ENCODE measurements at places on chromosomes 4 and X.

DNA sequence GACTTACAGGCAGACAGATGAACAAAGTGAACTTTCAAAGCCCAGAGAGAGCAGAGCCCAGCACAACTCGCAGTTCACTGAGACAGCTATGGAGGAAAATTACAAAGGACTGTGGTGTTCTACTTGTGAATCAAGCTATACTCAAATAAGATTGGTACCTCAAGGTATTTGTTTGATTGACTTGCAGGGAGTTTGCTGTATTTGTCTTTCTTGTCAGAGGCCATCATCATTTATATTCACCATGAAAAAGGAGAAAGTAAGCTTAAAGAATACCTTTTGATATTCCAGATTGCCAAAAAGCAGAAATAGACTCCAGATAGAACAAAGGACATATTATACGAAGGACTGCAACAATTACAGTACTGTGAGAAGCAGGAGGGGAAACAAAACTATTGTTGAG, 1047.9 kb downstream of the RPA4 start:
- DNase-seq = no peak

DNA sequence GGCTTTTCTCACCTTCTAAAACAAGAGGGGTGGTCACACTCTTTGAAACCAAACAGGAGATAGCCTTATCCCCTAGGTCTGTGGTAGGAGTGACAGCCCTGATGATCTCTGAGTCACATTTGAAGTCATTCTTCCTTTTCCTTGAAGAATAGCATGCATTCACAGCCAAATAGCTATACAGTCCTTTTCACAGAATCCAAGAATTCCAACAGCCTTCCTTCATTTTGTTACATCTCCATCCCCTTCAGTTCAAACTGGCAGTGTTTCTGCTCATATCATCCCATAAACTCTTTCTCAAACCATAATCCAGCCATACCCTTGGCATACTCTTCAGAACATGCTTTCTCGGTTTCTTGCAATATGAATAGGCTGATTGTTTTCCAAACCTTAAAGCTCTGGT, 33.3 kb upstream of the TMEM184C start:
- no peak for DNase-seq

GRCh38 chrX:20409991-20410390, 143.3 kb upstream of the RPS6KA3 start:
- no peak for DNase-seq

DNA sequence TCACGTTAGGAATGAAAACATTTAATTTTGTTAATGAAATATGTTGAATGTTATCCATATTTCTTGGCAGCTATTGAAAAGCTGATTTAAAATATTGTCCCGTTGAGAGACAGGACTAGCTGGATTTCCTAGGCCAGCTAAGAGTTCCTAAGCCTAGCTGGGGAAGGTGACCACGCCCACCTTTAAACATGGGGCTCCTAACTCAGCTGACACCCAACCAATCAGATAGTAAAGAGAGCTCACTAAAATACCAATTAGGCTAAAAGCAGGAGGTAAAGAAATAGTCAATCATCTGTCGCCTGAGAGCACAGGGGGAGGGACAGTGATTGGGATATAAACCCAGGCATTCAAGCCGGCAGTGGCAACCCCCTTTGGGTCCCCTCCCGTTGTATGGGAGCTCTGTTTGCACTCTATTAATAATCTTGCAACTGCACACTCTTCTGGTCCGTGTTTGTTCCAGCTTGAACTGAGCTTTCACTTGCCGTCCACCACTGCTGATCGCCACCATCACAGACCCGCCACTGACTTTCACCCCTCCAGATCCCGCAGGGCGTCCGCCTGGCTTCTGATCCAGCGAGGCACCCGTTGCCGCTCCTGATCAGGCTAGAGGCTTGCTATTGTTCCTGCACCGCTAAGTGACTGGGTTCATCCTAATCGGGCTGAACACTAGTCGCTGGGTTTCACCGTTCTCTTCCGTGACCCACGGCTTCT, 308.9 kb downstream of the GLUD2 start:
- no peak for DNase-seq

GRCh38 chr4:158202481-158202880, 7.8 kb upstream of the TMEM144 start:
- no peak for DNase-seq

- DNase-seq = no peak
Measured at GRCh38 chr4:159002950-159003349, 99.9 kb upstream of the RAPGEF2 start.

DNA sequence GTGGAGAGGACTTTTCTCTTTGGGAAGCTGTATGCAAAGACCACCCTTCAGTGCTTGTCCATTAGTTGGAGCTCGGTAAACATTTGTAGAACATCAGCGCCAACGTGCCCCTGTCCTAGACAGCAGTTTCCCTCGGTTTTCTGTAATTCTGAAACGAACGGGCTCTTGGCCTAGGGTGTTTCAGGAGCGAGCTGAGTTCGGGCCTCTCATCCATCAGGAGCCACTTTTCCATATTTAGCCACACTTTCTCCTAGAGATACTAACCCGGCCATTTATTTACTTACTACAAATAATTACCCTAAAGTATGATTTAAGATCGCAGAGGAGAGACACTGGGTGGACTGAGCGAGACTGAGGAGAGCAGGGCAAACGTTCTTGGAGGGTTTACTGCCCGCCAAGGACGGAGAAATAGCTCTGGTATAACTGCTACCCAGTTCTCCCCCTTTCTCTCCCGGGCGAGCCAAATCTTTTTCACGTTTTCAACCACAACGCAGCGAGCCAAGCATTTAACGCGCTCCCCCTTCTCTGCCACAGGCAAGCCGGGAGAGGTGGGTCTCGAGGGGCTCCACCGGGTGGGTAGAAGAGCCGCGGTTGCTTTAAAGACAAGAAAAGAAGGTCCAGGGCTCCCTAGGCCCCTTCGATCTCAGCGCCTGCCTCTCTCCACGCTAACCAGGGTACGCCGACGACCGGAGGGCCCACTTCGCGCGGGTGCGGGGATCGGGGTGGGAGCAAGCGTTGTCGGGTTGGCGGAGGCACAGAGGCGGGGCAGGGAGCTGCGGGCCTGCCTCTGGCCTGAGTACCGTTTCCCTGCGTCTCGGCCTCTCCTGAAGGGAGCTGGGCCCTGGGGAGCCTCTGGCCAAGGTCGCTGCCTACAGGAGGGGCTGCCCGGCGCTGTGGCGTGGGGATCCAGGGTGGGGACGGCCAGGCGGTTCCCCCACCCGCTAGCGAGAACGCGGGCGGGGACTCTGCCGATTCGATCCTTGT, 10.8 kb upstream of the PITX2 start:
- DNase-seq = no peak

GRCh38 chr4:105267280-105267679, 120.6 kb downstream of the TET2 start:
- DNase-seq = no peak

Data from CD4-positive, alpha-beta T cell treated with Interleukin-21 for 1 hour (primary cell).